ENCODE measurements at places on chromosomes 4 and X.

DNA sequence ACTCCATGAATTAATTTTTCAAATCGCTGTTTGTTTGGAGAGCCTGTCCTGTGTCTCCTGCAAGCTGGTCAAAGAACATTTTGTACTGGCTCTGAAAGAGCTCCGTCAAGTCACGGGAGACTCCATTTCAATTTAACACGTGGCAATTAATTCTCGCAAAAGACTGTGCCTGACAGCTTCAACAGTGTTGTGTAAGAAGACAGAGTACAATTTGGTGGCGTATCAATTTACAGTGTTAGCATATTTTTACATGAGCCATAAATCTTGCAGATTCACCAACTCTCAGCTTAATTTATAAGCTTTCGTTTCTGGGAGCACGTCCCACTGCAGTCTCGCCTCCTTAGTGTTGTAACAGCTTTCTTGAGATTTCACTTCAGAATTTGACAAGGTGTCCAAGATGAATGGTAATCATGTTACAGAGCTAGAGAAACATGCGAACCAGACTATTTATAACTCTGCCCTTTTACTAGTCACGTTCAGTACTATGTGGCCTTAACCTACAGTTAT, 70.8 kb downstream of the RWDD4 start:
- DNase-seq = no peak

- DNase-seq = no peak
Measured at GRCh38 chr4:7906171-7906701, 33.4 kb downstream of the AFAP1 start.

DNA sequence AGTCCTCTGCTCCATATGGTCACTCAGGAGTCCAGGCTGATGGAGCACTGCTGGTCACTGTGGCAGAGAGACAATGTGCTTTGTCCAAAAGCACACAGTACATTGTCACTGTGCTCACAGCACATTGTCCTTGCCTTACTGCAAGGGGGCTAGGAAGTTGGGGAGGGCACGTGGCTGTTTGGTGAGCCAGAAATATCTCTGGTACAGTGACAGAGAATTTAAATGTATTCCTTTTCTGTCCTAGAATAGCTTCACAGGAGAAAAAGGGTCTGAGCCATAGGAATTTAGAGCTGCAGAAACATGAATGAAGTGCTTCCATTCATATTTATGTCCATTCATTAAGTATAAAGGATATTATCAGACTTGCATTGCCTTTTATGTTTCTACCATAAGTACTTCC, 110.8 kb upstream of the TRIM2 start:
- no peak for DNase-seq

DNA sequence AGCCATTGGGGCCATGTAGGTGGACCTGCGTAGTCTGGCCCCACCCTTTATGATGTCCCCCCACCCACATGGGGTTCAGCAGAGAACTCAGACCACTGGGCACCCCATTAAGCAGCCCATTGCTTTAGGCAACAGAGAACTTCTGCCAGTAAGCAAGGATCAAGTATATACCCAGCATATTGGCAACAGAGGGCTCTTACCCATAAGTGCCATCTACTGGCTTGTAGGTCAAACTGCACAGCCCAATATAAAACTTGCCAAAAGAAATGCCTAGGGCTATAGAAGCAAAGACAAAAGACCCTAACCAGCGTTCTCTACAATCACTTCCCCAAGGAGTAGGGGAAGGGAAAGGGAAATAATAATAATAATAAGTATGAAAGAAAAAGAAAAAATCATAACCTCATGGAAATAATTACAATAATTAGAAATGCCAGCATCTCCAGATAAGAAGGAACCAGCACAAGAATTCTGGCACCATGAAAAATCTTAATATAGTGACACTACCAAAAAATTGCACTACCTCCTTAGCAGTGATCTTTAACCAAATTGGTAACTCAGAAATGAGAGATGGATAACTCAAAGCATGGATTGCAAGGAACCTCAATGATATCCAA, 1090.7 kb downstream of the FAT4 start:
- DNase-seq = no peak

- no peak for DNase-seq
Measured at GRCh38 chr4:16967722-16968121, 69.3 kb upstream of the LDB2 start.

Data from inflammatory macrophage (primary cell).